ENCODE measurements at places on chromosomes 2 and 18.
A peak's percentile ranks its signal among the peaks of the same experiment; 100 is the strongest.

DNA sequence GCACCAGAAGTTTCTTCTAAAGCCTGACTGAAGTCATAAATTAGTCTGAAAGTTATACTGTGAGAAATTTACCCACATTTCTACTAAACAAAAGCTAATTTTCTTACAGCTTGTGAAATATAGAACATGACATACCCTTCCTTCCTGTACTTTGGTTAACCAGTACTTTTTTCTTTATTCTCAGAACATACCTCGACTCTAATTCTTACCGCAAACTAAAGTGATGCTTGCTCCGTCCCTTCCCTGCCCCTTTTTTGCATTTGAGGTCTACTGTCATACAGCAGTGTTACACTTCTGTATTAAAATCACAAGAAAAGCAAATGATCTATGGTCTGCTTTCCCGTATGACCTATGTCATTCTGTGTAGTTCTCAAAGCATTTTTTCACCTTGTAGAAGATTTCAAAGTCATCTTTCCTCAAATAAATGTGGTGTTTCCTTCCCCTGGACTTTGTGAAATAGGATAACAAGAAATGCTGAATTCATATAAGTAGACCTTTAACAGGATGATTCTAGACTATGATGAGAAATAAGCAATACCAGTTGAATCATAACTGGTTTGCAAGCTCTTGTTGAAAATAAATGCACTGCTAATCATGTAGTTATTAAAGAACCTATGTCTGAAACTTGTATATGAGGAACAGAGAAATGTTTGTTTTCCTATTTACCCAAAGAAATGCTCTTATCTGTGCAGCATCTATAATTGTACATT lies 30.4 kb downstream of the CYTIP start:
- DNase-seq = peak; percentile 52

GRCh38 chr2:128797937-128798336 lies 479.3 kb upstream of the HS6ST1 start:
- no peak for DNase-seq

- DNase-seq = no peak
Measured at GRCh38 chr2:44801841-44802776, 139.4 kb upstream of the SIX3 start.

- no peak for DNase-seq
Measured at GRCh38 chr2:3195641-3196476, 181.8 kb downstream of the EIPR1 start.

DNA sequence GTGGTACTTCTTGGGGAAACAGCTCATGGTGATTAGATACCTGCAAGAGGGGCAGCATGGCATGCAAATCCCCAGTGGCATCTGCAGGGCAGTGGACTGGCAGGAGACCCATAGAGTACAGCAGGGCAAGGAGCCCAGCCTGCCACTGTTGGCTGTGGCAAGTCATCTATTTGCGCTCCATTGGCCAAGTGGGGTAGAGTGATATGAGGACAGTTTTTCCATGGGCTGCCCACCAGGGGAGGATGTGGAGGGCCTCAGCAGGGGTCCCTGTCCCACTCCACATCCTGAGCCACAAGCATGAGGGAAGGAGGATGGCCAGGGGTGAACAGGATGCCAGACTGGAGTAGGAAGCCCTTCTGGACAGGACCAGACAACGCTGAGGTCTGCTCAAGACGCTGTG lies 50.9 kb upstream of the OTOF start:
- no peak for DNase-seq

GRCh38 chr2:85549826-85550225 lies 10.9 kb downstream of the MAT2A start:
- DNase-seq = no peak

- no peak for DNase-seq
Measured at GRCh38 chr2:214574084-214574781, 163.4 kb downstream of the VWC2L start.

GRCh38 chr18:378079-378478 lies 110.2 kb upstream of the THOC1 start:
- no peak for DNase-seq

DNA sequence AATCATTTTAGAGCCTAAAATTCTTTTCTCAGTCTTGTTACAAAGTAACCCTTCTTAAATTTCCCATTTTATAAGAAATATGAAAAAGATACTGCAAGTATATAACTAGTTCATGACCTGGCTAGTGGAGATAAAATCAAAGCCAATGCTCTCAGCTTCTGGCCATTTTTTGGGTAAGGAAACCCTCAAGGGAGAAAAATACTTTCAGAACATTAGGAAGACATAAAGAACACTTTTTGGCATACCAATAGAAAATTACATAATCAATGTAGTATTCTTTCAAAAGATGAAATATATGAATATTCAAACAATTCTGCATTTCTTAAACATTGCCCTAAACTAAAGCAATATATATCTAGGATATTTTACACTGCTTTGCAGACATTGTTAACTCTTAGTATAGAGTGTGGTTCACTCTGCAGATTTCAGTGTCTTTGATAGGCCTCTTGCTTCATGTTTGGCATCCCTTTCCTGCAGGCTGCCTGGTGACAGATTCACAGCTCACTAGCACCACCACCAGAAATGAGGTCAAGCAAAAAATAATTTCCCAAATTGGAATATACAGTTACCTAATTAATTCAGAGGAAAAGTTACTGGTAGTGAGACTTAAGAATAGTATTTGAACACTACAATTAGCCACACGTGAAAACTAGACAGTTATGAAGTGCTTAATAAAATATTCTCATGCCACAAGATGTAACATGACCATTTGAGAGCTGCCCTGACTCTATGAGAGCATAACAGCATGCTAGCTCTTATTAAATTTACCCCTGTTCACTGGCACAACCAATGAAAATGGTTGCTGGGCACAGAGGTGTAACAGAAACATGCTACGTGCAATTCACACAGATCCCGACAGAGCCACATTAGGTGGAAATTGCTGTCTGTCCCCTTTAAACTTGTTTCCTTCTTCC lies 36.0 kb downstream of the PAIP2B start:
- no peak for DNase-seq

- DNase-seq = no peak
Measured at GRCh38 chr2:231554748-231555545, 24.7 kb upstream of the NMUR1 start.

DNA sequence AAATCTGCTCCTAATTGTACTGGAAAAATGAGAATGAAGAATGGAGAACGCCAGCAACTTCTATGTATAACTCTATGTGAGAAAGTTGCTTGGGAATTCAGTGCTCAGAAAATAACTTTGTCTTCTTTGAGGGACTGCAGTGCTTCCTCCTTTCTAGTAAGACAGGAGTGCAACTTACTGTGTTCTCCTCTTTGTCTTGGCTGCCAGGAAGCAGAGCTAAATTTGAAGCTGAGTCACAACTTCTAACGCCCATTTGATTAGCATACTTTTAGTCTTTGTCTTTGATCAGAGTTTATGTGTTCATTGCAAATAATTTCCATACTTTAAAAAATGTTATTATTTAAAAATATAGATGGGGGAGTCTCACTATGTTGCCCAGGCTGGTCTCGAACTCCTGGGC lies 6.6 kb downstream of the ARHGAP25 start:
- no peak for DNase-seq

- DNase-seq = no peak
Measured at GRCh38 chr2:239042046-239042445, 194.2 kb downstream of the TWIST2 start.

GRCh38 chr2:191951832-191952231 lies 104.9 kb upstream of the CAVIN2 start:
- no peak for DNase-seq

- DNase-seq = no peak
Measured at GRCh38 chr2:239870863-239871262, 154.3 kb downstream of the NDUFA10 start.

DNA sequence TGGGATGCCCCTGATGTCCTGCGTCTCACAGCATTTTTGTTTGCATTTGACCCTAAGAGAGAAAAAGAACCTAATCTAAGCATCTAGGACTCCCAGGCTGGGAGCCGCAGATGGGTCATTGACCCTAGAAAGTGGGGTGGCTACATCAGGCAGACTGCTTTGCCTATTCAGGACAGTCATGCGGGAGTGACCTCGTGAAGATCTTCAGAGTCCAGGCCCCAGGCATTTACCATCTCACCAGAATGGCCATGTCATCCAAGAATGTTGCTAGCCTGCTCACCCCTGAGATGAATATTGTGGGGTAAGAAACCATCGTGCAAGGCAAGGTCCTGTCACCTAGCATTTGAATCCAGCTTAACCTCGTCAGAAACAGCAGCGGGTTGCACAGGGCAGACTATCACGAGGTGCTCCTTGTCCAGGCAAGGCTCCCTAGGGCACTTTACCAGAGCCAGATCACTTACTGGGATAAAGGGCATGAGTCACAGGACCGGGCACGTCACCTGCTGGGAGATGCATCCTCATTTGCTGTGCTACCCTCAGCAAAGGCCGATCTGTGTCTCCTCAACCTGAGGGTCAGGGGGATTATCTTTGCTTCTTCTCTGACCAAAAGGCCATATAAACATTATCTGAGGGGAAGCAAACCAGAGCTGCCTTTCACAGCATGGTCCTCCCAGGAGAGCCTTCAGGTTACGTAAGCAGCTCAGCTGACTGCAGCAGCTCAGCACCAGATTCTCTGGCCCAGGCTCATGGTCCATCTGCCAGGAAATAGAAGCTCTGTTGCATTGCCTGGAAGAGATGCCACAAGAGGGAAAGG lies 162.3 kb downstream of the ACKR3 start:
- DNase-seq = no peak

DNA sequence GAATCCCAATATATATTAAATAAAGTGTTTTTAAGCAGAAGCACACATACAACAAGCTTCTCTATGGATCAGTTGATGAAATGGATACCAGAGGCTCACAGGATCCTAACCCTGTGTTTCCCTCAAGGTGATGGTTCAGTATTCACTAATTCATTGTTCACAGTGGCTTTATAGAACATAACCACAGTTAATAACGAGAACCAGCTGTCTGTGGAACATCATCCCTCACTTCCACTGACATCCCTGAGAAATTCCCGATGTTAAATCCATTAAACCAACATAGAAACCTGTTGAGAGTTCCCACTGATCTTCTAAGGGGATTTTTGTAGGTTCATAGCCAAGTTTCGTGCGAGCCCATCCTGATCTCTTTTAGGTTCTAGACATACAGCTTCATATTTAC lies 29.0 kb downstream of the CCDC195 start:
- no peak for DNase-seq

DNA sequence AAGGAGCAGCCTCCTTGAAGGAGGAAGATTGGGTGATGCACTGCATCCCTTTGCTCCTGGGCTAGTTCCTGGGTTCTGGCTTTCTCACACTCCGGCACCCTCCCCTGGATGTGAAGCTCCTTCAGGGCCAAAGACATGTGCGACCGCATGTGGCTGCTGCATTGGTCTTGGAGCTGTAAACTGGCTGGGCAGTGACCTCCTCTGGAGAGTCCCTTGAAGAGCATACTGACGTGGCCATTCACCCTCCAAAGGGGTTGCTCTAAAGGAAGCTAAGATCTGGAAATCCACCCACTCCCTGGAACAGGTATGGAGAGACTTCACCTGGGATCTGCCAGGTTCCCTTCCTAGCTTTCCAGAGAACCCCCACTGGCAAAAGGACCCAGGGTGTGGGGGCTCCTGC lies 62.1 kb downstream of the TMEM17 start:
- DNase-seq = peak; percentile 4

DNA sequence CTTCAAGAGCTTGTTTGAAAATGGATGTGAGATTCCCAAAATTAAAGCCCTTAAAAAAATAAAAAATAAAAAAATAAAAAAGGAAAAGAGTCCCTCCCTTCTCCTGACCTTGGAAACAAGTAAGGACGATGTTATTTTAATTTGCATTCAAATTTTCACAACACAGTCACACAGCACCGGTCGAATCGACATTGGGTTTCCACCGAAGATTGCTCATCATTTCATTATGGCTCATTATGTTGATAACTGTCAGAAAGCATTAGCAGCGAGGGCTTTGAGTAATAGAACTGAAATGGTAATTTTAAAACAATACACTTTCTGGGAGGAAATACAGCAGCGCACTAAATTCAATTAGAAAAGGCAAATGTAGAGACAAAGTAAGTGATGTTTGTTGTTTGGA lies 78.7 kb downstream of the EPHA4 start:
- DNase-seq = no peak

DNA sequence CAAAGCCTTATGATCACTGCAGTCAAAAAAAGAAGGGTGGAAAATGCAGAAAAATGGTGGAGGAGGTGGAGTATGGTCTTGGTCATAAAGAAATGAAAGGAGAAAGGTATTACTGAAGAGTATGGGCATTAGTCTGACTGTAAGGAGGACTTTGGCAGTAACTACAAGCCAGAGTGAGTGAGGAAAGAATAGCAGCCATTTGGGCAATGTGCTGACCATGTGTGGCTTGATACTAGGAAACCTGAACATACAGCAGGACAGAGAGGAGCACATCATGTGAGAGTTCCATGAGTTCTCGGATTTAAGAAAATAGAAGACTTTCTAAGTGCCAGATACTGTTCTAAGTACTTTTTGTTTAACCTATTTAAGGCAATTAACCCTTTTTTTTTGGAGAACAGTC lies 8.5 kb downstream of the DTNA start:
- no peak for DNase-seq

- no peak for DNase-seq
Measured at GRCh38 chr2:73103018-73103542, 9.7 kb downstream of the RAB11FIP5 start.

GRCh38 chr2:180021850-180022249 lies 14.8 kb upstream of the CWC22 start:
- DNase-seq = no peak

GRCh38 chr2:85888020-85888683 lies 638 bp downstream of the ST3GAL5 start:
- DNase-seq = peak; percentile 56

GRCh38 chr2:70124983-70125480 lies 37.8 kb downstream of the PCBP1 start:
- peak; percentile 75 for DNase-seq

- DNase-seq = no peak
Measured at GRCh38 chr2:241034490-241035141, 36.2 kb downstream of the SNED1 start.

GRCh38 chr18:21074336-21075323 lies 37.0 kb downstream of the ROCK1 start:
- no peak for DNase-seq

GRCh38 chr18:6624661-6625311 lies 104.7 kb upstream of the ARHGAP28 start:
- no peak for DNase-seq

GRCh38 chr18:21894619-21895367 lies 154.2 kb downstream of the MIB1 start:
- no peak for DNase-seq

DNA sequence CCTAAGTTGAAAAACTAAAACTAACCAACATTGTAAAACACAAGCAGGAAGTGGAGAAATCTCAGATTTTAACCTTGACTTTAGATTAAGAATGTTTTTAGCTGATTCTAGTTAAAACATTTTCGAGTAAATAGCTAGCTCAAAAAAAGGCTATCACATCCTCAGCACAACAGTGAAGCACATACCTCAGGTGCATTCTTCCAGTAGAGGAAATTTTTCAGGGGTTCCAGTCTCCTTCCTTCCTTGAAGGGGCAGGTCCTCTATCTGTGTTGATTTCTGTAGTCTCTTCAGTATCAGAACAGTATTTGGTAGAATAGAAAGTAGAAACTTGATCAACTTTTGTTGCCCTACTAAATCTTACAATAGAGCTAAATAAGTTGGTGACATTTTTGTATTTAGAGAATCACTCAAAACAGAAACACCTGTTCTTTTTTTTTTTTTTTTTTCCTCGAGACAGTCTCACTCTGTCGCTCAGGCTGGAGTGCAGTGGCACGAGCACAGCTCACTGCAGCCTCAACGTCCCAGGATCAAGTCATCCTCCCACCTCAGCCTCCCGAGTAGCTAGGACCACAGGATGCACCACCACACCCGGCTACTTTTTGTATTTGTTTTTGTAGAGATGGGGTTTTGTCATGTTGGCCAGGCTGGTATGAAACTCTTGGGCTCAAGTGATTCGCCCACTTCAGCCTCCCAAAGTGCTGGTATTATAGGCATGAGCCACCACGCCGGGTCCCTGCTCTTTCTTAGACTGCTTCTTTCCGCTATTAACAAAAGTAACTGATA lies 6.9 kb upstream of the GPR155 start:
- DNase-seq = no peak
